ENCODE measurements at places on chromosomes 12 and 14. TPM values are rescaled to one million over a fixed set of nuclear protein-coding genes. Genes with fewer than 3 reads are reported as not detected.

KRT3 gene
- total RNA-seq = not detected

INSM2 gene
- not detected for total RNA-seq

LRFN5 gene
- total RNA-seq = not detected

PPP1R12A gene
- total RNA-seq = 53.2 TPM
